Hematopoietic multipotent progenitor cell treated with erythropoietin and hydrocortisone succinate and interleukin-3 and kit ligand, for 8 days (in vitro differentiated cells): ENCODE measurements at places on chromosomes 12 and 14.

- no peak for DNase-seq
Measured at GRCh38 chr12:120618954-120619615, 21.3 kb upstream of the CABP1 start.

DNA sequence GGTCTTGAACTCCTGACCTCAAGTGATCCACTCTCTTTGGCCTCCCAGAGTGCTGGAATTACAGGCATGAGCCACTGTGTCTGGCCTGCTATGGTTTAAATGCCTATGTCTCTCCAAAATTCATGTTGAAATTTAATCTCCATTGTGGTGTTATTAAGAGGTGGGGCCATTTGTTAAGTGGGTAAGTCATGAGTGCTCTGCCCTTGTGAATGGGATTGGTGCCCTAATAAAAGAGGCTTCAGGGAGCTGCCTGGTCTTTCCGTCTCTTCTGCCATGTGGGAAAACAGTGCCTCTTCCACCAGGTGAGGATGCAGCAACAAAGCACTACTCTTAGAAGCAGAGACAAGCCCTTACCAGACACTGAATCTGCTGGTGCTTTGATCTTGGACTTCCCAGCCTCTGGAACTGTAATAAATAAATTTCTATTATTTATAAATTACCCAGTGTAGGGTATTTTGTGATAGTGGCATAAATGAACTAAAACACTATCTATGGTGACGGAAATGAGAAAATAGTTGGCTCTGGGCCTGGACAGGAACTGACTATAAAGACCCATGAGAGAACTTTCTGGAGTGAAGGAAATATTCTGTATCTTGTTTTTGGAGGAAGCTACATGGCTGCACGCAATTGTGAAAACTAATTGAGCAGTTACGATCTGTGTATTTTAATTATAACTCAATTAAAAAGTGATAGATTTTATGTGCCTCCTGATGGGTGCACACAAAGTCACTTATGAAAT lies 12.1 kb upstream of the ATP23 start:
- no peak for DNase-seq

DNA sequence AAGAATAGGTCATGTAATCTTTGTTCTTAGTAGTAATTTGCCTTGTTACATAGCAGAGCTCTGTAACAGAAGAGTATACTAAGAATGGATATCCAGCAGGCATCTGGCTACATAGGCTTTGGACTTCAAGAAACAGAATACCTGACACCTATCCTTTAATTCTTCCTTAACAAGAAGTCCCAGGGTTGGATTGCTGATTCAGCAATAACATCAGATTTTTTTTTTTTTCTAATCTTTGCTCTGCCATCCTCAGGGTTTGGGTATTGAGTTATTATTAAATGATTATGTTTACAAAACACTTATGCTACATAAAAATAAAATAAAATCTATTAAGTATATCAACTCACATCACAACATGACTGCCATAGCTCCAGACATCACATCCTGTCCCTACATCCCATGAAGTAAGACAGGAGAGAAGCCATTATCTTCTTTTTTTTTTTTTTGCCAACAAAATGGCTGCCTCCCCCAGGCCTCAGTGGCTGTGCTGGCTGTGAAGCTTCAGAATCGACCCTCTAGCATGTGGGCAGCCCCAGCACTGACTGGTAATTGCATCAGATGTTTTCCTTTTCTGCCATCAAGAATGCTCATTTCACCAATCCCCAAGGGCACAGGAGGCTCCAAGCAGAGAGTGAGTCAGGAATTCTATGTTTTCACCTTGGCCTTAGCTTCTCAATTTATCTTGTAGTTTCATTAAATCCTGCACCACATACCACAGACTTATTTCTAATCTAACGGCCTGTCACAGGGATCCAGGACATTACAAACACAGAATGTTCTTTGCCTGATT lies 186.2 kb downstream of the DICER1 start:
- DNase-seq: no peak

GRCh38 chr14:22434901-22435550 lies 154.0 kb downstream of the DAD1 start:
- no peak for DNase-seq

DNA sequence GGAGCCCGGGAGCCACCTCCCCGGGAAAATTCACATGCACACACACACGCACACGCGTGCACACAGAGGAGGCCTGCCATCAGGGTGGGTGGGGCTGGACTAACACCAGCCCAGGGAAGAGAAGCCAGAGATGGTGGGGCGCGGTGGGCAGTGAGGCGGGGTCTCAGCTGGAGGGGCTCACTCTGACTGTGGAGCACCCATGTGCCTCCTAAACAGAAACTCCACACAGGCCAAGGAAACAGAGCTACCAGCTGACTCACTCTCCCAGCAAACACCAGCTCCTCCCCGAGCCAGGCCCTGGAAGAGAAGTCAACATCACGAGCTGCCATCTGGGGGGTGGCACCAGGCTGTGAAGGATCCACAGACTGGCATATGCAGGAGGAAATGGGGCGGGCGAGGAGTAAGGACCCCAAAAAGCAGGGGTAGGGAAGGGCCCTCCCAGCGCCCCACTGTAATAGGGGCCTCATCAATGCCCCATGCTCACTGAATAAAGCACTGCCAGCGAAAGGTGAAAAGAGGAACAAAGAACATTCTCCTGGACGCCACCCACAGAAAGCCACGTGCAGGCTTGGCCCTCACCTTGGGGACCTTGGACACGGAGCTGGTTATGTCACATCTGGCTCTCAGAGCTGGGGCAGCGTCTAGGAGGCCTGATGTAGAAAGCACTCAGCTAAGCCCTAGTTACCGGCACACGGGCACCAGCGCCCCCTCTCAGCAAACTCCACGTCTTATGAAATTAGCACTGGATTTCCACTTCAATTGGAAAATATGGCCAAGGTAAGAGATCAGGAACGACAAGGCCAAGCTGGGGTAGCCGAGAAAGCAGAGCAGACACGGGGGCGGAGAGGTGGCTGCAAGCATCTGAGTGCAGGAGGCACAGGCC lies 8.4 kb upstream of the INF2 start:
- peak; percentile 74 for DNase-seq

GRCh38 chr12:127773520-127773919 lies 493.4 kb upstream of the TMEM132C start:
- DNase-seq: peak; percentile 77

GRCh38 chr14:29016050-29016900 lies 249.7 kb downstream of the FOXG1 start:
- peak; percentile 14 for DNase-seq

GRCh38 chr12:112977641-112978040 lies 678 bp upstream of the OAS2 start:
- DNase-seq: no peak

- DNase-seq: no peak
Measured at GRCh38 chr12:47747126-47747525, 11.6 kb downstream of the RAPGEF3 start.

DNA sequence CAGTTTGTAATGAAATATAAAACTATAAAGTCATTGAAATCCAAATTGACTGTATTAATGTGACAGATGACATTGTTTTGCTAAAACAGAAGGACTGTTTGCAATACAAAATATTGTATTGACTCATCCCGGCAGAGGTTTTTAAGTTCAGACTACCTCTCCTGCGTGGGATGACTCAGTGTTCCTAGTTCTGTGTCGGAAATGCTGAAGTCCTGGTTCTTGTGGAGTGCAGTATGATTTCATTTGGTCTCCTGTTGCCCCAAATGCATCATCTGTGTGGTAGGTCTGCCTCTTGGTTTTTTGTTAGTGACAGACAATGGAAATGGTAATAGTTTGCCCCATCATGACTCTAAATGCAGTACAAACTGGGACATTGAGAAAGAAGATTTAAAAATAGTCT lies 27.8 kb downstream of the PELI2 start:
- no peak for DNase-seq

- DNase-seq: no peak
Measured at GRCh38 chr12:26467351-26467750, 272.0 kb downstream of the SSPN start.

GRCh38 chr12:4323396-4323795 lies 2.4 kb downstream of the TIGAR start:
- DNase-seq: no peak

GRCh38 chr12:14167005-14167628 lies 185.7 kb upstream of the GRIN2B start:
- DNase-seq: peak; percentile 55

DNA sequence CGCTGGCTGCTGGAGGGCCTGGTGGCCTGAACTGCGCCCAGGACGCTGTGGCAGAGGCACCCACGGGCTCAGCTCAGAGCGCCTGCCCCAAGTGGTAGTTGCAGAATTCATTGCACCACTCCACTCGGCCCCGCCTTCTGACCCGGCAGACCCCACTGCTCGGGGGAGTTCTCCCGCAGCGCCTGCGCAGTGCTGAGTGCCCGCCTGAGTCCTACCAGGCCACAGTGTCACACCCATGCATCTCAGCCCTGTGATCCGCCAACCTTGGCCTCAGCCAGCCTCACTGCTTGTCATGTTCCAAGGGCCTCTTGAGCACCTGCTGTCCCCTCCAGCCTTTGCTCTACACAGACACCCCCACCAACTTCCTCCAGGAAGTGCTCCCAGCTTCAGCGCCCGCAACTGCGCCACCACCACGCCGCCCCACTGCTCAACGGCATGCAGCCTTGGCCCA lies 12.2 kb downstream of the DEGS2 start:
- peak; percentile 59 for DNase-seq

GRCh38 chr12:7729746-7730145 lies 17.4 kb downstream of the CLEC4C start:
- DNase-seq: no peak

- no peak for DNase-seq
Measured at GRCh38 chr14:88975043-88975830, 150.8 kb downstream of the TTC8 start.

GRCh38 chr12:105813201-105813600 lies 325.6 kb downstream of the NUAK1 start:
- DNase-seq: no peak

GRCh38 chr12:16685107-16685506 lies 79.1 kb upstream of the LMO3 start:
- no peak for DNase-seq

- DNase-seq: no peak
Measured at GRCh38 chr14:100350986-100351385, 27.8 kb downstream of the SLC25A47 start.

DNA sequence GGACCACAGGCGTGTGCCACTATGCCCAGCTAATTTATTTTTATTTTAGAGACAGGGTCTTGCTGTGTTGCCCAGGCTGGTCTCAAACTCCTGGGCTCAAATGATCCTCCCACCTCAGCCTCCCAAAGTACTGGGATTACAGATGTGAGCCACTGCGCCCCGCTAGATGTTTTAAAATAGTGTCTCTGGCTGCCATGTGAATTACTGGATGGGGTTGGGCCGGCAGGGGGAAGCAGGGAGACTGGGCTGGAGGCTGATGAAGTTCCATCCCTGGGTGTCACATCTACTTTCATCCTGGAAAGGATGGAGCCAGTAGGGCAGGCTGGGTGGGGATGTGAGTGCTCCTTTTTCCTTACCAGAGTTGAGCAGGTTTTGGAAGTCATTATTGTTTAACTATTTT lies 46.1 kb downstream of the DNAH10 start:
- no peak for DNase-seq

DNA sequence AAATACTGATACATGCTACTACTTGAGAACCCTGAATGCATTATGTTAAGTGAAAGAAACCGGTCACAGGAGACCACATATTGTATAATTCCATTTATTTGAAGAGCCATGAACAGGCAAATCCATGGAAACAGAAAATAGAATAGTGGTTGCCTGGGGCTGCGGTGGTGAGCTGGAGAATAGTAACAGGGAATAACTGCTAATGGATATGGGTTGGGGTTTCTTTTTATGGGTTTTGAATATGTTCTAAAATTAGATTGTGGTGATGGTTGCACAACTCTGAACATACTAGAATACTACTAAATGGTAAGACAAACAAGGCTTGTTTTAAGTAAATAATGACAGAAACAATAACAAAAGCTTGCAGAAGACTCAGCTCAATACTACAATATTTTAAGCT lies 293.0 kb downstream of the BTG1 start:
- no peak for DNase-seq

GRCh38 chr12:64749461-64750200 lies 9.6 kb downstream of the GNS start:
- DNase-seq: no peak

GRCh38 chr14:100566119-100566518 lies 21.1 kb downstream of the BEGAIN start:
- no peak for DNase-seq

- DNase-seq: no peak
Measured at GRCh38 chr12:63957496-63957895, 113.0 kb downstream of the SRGAP1 start.

DNA sequence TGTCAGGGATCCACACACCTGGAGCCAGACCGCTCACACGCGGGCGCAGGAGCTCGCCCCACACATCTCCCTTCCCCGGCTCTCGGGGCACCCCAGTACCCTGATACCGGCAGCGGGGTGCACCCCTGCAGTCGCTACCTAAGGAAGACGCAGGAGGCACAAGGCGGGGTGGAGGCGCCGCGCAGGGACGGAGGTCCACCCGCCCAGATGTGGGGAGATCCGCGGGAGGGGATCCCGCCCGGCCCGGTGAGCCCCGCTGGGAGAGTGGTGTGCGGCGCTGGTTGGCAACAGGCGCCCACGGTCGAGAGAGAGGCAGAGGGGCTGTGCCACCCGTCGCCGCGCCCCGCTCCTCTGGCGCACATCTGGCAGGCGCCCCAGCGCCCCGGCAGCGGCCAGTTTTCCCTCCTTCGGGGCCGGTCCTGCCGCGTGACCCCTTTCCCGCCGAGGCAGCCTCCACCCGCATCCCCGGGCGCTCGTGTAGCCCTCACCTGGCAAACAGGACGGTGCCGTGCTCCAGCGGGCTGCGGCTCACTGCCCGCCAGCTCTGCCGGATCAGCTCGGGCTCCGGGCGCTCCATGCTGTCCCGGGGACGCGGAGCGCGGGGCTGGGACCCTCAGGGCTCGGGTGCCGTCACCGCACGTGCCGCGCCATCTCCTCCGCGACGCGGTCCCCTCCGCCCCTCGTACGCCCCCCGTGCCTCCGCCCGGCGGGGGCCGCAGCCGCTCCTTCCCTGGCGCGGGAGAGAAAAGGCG lies 469 bp downstream of the NGB start:
- no peak for DNase-seq

DNA sequence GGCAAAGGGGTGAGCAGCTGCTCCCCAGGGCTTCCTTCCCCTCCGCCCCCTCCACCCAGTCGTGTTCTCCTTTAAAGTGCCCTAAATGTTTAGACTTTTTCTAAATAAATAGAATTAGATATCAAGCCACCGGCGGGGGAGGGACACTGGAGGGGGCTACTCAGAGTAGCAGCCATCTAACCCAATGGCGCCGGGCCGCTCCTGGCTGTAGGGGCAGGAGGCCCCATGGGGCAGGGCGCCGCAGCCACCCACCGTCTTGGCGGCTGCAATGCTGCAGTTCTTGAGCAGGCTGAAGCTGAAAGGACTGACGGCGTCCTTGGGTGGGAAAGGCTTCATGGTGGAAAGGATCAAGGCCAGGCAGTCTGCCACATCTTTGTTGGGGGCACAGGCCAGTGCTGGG lies 13.1 kb downstream of the SLC39A5 start:
- DNase-seq: no peak

GRCh38 chr12:49121047-49121696 lies 10.0 kb downstream of the TUBA1B start:
- peak; percentile 26 for DNase-seq

- peak; percentile 55 for DNase-seq
Measured at GRCh38 chr14:22427771-22428231, 161.2 kb downstream of the DAD1 start.
